Uterus (tissue), 4 donors: ENCODE measurements at places on chromosomes 5 and 9. TPM values are rescaled to one million over a fixed set of nuclear protein-coding genes. Genes with fewer than 3 reads are reported as not detected.

GRCh38 chr5:119341452-119342349 is 14.1 kb upstream of the TNFAIP8 start:
- no peak overlapping the region for H3K27ac ChIP-seq
- H3K4me3 ChIP-seq, result no peak overlapping the region
- H3K36me3 ChIP-seq, result no peaks in the 10 kb centered on the region
- no peak for DNase-seq
- H3K4me1 ChIP-seq, result no peaks in the 10 kb centered on the region

DNA sequence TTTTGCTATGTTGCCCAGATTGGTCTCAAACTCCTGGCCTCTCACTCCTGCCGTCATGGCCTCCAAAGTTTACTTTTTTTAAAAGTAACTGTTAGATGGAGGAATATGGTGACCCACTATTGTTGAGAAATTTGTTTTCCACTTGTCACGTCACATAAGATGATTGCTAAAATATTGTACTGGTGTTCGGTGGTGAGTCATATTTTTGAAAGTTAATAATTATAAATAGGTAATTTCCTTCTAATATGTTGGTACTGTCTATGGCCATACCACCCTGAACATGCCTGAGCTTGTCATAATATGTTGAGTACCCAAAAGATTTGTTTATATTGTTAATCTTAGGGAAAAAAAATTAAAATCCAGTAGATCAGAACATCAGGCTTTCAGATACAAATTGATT is 22.6 kb downstream of the RMI1 start:
- H3K4me3 ChIP-seq, result no peak overlapping the region
- DNase-seq, result no peak

Gene FOXD4
- 0.85 TPM for total RNA-seq

Gene ZNF883
- total RNA-seq, result 13.3 TPM

- no peaks in the 10 kb centered on the region for H3K4me1 ChIP-seq
- no peaks in the 10 kb centered on the region for H3K36me3 ChIP-seq
- no peak overlapping the region for H3K4me3 ChIP-seq
- DNase-seq, result no peak
- no peak overlapping the region for H3K27ac ChIP-seq
- no peaks in the 10 kb centered on the region for H3K27me3 ChIP-seq
Observed at GRCh38 chr9:36320466-36320865, 62.2 kb upstream of the GNE start.

- no peak for DNase-seq
- H3K36me3 ChIP-seq, result no peaks in the 10 kb centered on the region
- H3K27me3 ChIP-seq, result no peaks in the 10 kb centered on the region
- no peak overlapping the region for H3K27ac ChIP-seq
- no peaks in the 10 kb centered on the region for H3K4me1 ChIP-seq
Observed at GRCh38 chr9:137745541-137745991, 126.8 kb downstream of the EHMT1 start.

Gene YIPF5
- total RNA-seq, result 37.7 TPM

Gene HACD4
- 0.77 TPM for total RNA-seq

Gene LMX1B
- total RNA-seq, result not detected

Gene ANKRD31
- not detected for total RNA-seq

Gene TMEM38B
- 24.3 TPM for total RNA-seq
